ENCODE measurements at places on chromosomes 3 and 15. TPM values are rescaled to one million over a fixed set of nuclear protein-coding genes. Genes with fewer than 3 reads are reported as not detected.

Gene SAMMSON
- 0.17 TPM for total RNA-seq

Gene PPP2R3A
- 35.0 TPM for total RNA-seq

Gene FETUB
- not detected for total RNA-seq

Gene CP
- 1.0 TPM for total RNA-seq

Gene SPINK8
- total RNA-seq = not detected

Gene CELSR3
- total RNA-seq = 15.2 TPM

Gene CCR1
- total RNA-seq = 0.11 TPM

Gene CPN2
- not detected for total RNA-seq

Gene GHSR
- not detected for total RNA-seq

Gene IGSF11
- 2.2 TPM for total RNA-seq

Gene SLC22A14
- 0.18 TPM for total RNA-seq

Gene CFAP100
- 0.79 TPM for total RNA-seq

Gene GADL1
- 1.9 TPM for total RNA-seq

Gene DNASE1L3
- total RNA-seq = not detected

Gene VWA5B2
- 67.9 TPM for total RNA-seq

Gene MPI
- 39.6 TPM for total RNA-seq

Gene TAGLN3
- total RNA-seq = 9.0 TPM

Gene BMF
- 128 TPM for total RNA-seq

Gene EHHADH
- total RNA-seq = 7.6 TPM

Gene NMB
- 6.1 TPM for total RNA-seq

Gene ALPK3
- 122 TPM for total RNA-seq

Gene SH2D7
- not detected for total RNA-seq

Gene SMCO1
- total RNA-seq = not detected

Gene GPR171
- total RNA-seq = not detected

Gene RTP3
- not detected for total RNA-seq

Gene NLGN1
- total RNA-seq = 5.7 TPM

Gene STRA6
- total RNA-seq = 17.9 TPM

All from progenitor cell of endocrine pancreas (in vitro differentiated cells).